Hypothalamus (tissue), 51 donors: ENCODE measurements at places on chromosomes 16 and 17.

GRCh38 chr17:48722915-48723422, at the start of gene PRAC2:
Gene PRAC2, plus strand, starts transcription at chr17:48723185. Its CDS starts 1,226 bp downstream, at chr17:48724411.
- no peak for DNase-seq

- no peak for DNase-seq
Observed at GRCh38 chr16:83899978-83900377, 1.1 kb downstream of the MLYCD start.

DNA sequence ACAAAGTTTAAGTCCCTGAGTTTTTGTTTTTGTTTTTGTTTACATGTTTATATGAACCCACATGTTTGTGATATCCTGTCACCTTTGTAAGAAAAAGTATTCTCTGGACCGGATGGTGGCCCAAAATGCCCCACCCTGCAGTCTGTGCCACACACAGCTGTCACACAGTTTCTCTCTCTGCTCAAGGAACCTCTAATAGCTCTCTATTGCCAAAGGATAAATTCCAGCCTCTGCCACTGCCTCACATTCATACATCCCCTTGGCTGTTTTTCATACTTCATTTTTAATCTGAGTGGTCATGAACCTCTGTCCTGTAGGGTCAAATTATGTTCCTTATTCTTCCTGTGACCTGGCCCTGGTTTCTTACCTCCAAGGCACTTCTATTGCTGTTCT, 520.3 kb upstream of the CDH5 start:
- no peak for DNase-seq

GRCh38 chr16:84544031-84544773, 39.7 kb upstream of the MEAK7 start:
- DNase-seq, result no peak

- no peak for DNase-seq
Observed at GRCh38 chr16:11670171-11671131, 2.2 kb downstream of the SNN start.

- no peak for DNase-seq
Observed at GRCh38 chr16:47375423-47375822, 85.4 kb downstream of the ITFG1 start.

DNA sequence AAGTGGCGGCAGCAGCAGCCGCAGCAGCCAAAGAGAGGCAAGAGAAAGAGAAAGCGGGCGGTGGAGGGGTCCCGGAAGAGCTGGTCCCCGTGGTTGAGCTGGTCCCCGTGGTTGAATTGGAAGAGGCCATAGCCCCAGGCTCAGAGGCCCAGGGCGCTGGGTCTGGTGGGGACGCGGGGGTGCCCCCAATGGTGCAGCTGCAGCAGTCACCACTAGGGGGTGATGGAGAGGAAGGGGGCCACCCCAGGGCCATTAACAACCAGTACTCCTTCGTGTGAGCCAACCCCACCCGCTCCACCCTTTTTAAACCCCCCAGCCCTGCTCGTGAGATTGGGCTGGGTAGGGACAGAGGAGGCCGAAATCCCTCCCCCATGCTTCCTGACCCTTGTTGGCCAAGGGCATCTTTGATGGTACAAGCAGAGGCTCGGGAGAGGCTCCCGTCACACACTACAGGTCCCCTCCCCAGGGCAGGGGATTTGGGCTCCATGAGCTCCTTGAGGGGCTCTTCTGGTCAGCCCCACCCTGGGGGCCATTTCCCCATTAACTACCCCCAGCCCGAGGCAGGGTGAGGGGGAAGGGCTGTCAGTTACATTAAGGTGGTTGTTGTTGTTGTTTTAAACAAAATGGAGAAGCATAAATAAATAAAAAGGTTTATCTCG, 4.6 kb upstream of the ATP2A1 start:
- DNase-seq, result no peak

- DNase-seq, result no peak
Observed at GRCh38 chr17:27353033-27353460, 59.1 kb downstream of the WSB1 start.

DNA sequence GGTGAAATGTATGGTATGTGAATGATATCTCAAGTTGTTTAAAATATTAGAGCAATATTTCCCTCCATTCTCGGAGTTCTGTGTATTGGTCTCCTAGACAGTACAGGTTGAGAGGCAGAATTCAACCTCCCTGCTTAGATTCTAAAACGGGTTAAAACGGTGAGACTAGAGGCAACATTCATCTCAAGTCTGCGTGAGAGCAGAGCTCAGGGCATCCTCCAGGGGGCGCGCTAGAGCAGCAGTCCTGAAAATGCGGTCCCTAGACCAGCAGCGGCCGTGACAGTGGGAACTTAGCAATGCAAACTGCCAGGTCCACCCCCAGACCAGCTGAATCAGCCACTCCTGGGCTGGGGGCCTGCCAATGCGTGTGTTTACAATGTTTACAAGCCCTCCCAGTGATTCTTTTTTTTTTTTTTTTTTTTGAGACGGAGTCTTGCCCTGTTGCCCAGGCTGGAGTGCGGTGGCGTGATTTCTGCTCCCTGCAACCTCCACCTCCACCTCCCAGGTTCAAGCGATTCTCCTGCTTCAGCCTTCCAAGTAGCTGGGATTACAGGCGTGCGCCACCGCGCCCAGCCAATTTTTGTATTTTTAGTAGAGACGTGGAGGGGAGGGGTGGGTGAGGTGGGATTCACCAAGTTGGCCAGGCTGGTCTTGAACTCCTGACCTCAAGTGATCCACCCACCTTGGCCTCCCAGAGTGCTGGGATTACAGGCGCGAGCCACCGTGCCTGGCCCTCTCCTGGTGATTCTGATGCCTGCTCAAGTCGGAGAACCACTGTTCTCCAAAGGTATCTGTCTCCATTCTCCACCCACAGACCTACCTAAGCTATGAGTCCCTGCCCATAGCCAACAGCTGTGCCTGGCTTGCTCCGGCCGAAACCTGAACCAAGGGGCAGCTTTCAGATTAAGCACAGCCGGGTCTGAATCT, 24.2 kb downstream of the KLHL36 start:
- peak; percentile 65 for DNase-seq

GRCh38 chr17:76542984-76543383, 3.1 kb downstream of the PRCD start:
- no peak for DNase-seq

DNA sequence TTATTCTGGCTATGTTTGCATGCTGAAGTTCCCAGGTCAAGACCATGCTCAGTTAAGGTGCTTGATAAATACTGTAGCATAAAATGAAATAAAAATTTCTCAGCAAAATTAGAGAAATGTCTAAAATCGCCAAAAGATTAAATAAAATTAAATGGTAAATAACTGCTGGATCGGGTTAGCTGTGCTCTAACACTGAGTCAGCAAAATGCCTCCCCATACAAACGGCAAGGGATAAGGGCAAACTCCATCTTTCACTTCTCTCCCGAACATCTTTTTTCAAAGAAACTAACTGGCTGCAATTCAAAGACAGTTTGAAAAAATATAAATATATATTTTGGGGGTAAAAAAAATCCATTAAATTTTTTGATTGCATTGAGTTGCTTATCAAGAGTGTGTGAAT, 162.2 kb upstream of the ZFHX3 start:
- DNase-seq, result no peak

DNA sequence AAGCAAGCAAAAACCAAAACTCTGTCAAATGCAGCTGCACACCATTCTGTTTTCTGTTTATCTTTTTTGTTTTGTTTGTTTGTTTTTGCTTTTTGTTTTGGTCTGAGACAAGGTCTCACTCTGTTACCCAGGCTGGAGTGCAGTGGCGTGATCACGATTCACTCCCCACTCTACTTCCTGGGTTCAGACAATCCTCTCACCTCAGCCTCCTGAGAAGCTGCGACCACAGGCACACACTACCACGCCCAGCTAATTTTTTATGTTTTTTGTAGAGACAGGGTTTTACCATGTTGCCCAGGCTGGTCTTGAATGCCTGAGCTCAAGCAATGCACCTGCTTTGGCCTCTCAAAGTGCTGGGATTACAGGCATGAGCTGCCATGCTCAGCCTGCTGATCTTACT, 19.3 kb upstream of the SLFN13 start:
- no peak for DNase-seq

DNA sequence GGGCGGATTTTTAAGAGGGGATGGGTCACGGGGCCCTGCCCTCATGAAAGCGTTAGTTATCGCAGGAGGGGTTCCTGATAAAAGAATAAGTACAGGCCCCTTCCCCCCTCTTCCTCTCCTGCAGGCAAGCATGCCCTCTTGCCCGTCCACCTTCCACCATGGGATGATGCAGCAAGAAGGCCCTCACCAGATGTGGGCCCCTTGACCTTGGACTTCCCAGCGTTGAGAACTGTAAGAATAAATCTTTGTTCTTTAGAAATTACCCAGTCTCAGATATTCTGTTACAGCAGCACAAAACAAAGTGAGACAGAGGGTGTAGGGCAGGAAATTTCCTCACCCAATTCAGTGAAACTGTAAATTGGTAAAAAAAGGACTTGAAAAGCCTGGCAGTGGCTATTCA, 27.8 kb upstream of the LCMT1 start:
- DNase-seq, result no peak

DNA sequence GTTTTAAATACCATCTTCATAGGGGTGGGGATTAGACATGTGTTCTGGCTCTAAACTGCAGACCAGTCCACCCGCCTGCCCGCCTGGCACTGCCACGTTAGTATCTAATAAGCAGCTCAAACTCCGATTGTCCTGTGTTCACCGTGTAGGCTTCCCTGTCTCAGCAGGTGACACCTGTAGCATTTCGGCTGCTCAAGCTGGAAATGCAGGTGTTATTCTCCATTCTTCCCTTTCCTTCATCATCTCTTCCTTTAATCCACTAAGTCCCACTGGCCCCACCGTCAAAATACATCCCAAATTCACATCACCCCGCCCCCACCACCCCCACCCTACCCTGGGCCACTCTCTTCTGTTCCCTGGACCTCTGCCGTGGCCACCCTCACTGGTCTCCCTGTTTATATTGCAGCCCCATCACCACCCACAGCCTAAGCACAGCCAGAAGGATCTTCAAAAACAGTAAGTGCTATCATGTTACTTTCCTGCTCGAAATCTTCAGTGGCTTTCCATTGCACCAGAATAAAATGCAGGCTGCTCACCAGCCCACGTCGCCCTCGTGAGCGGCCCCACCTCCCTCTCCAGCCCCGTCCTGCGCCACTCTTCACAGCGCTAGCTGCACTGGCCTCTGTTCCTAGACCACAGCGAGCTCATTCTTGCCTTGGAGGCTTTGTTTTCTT, 65.1 kb downstream of the RTN4RL1 start:
- DNase-seq, result no peak

- DNase-seq, result no peak
Observed at GRCh38 chr17:74012465-74012864, 191.0 kb upstream of the RPL38 start.

- DNase-seq, result no peak
Observed at GRCh38 chr16:19696328-19696727, 21.7 kb downstream of the KNOP1 start.

DNA sequence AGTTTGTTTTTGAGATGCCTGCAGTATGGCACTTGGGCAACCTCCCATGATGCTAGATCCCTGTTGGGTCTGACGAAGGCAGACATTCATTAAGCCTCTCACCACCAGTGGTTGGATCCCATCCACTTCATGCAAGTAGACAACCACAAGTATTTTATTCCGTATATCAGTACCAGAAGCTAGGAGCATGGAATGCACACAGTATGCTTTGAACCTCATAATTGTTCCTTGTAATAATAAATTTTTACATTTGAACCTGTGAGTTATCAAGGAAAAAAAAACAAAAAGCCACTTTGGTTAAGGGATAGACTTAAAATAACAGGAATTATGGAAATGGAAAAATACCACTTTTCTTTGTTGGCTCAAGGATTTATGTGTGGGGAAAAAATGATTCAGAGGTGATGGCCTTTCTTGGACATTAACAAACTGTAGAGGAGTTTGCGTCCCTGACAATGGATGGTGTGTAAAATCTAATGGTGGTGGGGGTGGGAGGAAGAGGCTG, 107.1 kb upstream of the KCNJ16 start:
- DNase-seq, result no peak
